GM18507 (cell line): ENCODE measurements at places on chromosomes 2 and 18.

DNA sequence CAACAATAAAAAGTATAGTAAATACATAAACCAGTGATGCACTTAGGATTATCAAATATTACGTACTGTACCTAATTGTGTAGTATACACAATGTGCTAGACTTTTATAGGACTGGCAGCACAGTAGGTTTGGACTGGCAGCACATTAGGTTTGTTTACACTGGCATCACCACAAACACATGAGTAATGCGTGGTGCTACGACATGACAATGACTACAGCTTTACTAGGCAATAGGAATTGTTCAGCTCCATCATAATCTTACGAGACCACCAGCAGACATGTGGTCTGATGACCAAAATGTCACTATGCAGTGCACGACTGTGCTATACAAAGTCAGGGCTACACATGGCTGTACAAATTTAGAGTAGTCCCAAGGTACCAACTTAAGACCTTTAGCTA, 2.3 kb downstream of the MBOAT2 start:
- DNase-seq: no peak

GRCh38 chr18:56034949-56035348, 447.0 kb upstream of the TCF4 start:
- DNase-seq: no peak

DNA sequence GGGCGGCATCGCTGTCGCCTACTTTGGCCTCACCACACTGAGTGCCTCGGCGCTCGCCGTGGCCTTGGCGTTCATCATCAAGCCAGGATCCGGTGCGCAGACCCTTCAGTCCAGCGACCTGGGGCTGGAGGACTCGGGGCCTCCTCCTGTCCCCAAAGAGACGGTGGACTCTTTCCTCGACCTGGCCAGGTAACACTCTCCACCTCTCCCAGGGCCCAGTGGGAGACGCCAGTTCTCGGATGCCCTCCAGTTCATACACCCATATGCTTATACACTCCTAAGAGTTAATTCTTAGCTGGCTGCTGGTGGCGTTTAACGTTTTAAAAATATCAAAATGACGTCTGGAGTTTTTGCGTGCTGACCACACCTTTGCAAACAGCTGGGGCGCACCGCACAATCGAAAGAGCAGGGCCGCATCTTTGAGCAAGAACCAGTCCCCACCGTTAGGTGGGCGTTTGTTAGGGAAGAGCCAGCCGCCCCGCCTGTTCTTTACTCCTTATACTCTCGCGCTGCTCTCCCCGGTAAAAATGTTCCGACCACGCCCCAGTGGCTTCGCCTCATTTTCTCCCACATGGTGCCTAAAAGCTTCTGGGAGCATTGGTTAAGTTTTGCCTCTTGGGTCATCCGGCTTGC, 899 bp downstream of the SLC1A4 start:
- DNase-seq: no peak

GRCh38 chr2:23772056-23772455, 154.9 kb downstream of the ATAD2B start:
- DNase-seq: no peak

DNA sequence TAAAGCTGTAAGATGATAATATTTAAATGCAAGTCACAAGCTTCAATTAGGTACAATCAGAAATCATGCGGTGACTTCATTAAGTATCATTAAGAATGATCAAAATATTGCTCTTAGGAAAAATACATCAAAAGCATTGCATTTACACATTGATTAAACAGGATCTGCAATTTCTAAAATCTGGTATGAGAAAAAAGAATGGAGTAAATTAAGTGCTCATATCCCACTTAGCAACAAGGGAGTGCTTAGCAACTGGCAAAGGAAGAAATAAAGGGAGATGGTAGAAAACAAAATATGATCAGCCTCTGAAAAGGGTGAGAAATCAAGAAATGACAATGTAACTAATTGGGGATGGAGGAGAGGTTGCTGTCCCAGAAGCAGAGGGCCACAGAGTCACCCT, 1918.2 kb upstream of the PIK3C3 start:
- no peak for DNase-seq

GRCh38 chr18:68181956-68182355, 533.0 kb downstream of the TMX3 start:
- DNase-seq: no peak
